Omental fat pad (tissue), 4 donors: ENCODE measurements at places on chromosomes 13 and 19.

DNA sequence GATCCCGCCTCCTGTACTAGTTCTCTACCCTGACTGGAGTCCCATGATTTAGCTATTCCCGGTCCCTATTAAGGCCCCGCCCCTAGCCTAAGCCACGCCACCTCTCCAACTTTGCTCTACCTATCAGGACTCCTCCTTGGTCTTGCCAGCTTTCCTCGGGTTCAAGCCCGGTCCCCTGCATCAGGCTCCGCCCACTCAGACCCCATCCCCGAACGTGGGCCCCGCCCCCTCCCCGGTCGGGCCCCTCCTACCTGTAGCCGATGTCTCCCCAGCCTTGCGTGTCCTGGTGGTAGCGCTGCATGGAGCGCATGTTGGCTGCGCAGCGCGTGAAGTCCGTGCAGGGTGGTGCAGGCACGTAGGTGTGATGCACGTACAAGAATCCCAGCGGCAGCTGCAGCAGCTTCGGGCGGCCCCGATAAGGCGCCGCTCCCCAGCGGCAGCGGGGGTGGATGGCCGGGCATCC lies 7.3 kb upstream of the RASAL3 start:
- DNase-seq: no peak

GRCh38 chr19:53906211-53907192 lies 2.6 kb upstream of the CACNG7 start:
- no peak for DNase-seq

DNA sequence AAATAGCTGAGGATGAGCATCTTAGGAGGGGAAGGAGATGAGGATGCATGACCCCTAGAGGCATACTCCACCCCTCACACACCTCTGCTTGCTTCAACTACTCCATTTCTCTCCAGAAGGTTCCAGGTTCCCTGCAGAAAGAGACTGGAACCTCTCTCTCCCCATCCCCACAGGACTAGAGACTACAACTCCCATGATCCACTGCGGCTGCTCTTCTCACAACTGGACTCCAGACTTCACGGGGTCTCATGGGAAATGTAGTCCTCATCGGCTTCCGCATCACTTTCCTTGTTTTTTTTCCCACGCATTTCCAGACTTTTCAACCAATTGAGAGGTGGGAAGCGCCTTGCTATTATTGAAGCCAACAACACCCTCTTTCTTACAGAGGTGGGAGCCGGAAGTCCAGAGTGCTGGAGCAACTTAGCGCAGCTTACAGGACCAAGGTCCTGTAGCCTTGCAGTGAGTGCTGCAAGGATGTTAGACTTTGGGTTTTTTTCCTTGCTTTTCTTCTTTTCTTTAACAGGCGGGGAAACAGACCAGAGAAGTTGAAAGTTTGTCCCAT lies 13.9 kb upstream of the CACNG6 start:
- peak; percentile 60 for DNase-seq

GRCh38 chr19:35085947-35086346 lies 29.7 kb upstream of the FXYD3 start:
- no peak for DNase-seq

DNA sequence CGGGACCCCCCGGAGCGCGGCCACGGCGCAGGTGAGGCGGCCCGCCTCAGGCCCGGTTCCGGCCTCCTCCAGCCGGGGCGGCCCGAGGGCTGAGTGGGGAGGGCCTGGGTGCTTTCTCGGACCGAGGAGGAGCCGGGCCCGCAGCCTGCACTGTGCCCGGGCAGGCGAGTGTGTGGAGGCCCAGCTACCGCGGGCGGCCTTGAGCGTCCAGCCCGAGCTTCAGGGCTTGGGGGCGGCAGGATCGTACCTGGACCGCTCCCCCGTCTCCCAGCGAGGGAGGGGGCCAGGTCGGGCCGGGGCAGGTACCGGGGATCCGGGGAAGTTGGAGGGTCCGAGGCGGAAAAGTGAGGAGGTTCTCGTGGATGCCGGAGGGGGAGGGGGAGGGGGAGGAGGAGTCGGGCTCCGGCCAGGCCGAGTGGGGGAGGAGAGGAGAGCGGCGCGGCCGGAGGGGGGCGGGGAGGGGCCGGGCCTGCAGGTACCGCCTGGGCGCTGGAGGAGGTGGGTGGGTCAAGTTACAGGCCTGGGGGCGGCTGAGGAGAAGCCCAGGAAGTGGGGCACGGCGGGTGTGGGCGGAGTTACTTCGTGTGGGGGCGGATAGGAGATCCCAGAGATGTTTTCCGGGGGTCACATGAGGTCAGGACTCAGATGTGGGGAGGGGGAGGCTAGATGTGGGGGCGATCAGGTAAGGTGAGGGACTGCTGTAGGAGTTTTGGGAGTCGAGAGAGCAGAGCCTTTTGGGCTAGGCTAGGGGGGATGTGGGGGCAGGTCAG lies 545 bp downstream of the NACC1 start:
- no peak for DNase-seq

GRCh38 chr13:44024846-44025195 lies 145.1 kb downstream of the LACC1 start:
- DNase-seq: no peak

DNA sequence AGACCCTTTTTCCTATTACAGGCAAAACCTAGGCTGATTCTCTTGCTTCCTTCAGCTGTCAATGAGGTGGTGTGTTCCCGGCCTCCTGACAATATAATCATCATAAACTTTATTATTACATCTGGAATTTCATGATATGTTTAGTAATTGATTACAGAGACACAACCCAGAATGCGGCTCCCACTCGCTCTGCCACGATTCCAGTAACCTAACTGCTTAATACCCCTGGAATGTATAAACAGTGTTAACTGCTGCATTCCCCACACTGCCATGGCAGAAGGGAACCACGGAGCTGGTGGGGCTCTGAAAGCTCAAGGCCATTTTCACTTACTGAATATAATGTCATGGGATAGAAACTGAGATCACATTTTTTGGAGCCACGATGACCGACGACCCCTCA lies 17.1 kb downstream of the TSHZ3 start:
- DNase-seq: no peak

- peak; percentile 79 for DNase-seq
Measured at GRCh38 chr19:54231077-54231931, 8.5 kb upstream of the LILRB3 start.

DNA sequence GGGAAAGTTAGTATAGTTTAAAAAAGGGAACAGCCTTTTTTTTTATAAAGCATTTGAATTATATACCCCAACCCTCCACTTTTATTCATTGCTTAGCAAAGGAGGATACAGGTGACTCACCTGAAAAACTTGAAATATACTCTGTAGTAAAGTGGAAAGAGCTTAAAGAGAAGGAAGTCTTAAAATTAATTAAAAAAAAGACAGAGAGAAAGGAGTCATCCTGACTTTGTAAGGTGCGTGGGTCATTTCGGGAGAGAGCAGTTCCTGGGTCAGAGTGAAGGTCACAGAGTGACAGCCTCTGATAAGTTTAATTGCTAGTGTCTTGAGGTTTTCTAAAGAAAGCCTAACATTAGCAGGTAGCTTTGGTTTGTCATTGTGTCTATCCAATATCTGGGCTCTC lies 310.3 kb downstream of the KLF5 start:
- DNase-seq: no peak

GRCh38 chr19:18251587-18252369 lies 22.5 kb downstream of the IQCN start:
- peak; percentile 84 for DNase-seq

DNA sequence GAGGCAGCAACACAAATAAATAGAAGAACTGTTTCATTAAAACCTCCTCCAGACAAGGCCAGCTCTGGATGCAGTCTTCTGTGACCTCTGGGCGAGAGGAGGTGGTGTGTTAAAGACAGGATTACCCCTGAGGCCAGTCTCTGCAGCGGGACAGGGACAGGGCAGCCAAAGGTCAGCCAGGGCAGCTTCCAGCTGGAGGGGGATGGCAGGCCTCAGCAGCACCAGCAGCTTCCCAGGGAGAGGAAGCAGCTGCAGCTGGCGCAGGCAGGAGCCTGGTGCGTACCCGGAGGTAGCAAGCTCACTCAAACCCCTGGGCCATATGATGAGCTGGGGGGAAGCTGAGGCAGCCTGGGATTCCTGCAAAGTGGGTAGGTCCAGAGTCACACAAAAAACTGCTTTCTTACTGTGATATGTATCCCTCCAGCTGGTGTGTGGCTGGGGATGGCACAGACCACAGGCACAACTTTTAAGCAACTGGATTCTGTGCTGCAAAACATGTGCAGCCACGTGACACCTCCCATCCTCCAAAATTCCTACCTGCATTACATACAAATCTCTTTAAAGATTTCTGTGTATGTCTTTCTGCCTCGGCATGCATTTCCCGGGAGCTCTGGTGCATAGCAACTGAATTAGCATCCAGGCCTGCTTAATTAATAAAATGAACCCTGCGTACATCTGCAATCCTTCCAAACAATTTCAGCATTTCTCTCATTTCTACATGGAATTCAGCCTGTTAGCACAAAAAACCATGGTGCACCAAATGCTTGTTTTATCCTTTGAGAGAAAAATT lies 238.3 kb upstream of the MAB21L1 start:
- DNase-seq: no peak

DNA sequence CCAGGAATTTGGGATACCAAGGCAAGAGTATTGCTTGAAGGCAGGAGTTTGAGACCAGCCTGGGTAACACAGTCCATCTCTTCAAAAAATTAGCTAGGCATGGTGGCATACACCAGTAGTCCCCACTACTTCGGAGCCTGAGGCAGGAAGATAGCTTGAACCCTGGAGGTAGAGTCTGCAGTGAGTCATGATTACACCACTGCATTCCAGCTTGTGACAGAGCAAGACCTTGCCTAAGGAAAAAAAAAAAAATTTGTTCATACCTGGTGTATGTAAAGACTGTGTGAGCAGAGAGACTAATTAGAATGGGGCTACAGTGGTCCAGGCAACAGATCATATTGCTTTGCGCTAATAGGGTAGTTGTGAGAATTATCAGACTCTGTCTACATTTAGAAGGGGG lies 778.3 kb upstream of the PCDH20 start:
- DNase-seq: no peak
